ENCODE measurements at places on chromosomes 1 and 21. TPM values are rescaled to one million over a fixed set of nuclear protein-coding genes. Genes with fewer than 3 reads are reported as not detected.

Gene LIN28A
- not detected for total RNA-seq

Gene PGLYRP4
- not detected for total RNA-seq

Gene FTCD
- total RNA-seq: not detected

GRCh38 chr21:44918581-44919033 lies 2.1 kb downstream of the ITGB2 start:
- DNase-seq: no peak

GRCh38 chr1:15835205-15835740 lies 12.2 kb upstream of the SPEN start:
- no peak for DNase-seq

DNA sequence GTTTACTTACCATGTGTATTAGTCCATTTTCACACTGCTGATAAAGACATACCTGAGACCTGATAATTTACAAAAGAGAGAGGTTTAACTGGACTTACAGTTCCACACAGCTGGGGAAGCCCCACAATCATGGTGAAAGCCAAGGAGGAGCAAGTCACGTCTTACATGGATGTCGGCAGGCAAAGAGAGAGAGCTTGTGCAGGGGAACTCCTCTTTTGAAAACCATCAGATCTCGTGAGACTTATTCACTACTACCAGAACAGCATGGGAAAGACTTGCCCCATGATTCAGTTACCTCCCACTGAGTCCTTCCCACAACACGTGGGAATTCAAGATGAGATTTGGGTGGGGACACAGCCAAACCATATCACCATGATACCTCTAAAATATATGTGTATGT lies 39.3 kb upstream of the ERRFI1 start:
- DNase-seq: no peak

- DNase-seq: no peak
These were observed 142.9 kb upstream of the DUSP10 start for GRCh38 chr1:221884821-221885220.

DNA sequence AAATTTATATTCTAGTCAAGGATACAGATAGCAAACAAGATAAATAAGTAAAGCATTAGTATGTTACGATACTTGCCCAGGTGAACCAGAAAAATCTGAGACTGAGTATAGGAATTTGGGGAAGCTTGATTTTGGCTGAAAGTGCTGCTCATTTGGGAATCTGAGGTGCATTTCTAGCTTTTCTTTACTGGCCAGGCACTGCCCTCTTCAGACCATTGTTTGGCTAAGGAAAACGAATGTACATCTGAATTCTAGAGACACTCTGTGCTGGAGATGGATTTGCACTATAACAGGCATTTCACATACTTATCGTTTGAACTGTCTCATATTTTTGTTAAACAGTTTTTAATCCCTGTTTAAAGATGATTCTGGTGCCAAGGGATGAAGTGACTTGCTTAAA lies 23.4 kb downstream of the ARID1A start:
- no peak for DNase-seq

DNA sequence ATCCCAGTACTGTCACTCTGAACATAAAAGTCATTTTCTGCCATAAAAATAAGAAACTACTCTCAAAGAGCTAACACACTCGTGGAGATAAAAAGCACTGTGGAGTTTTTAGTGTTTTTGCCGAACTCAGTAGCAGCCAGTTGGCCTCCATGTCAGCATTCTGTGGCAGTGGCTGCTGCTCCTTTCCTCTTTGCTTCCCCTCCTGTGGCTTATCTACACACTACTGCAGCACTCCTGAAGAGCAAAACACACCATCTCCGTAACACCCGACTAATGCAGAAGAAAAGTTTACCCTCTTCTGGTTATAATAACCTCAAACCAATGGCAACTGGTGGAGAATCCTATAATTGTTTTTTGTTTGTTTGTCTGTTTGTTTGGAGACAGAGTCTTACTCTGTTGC lies 44.9 kb downstream of the RAB3GAP2 start:
- DNase-seq: no peak

GRCh38 chr1:58861506-58861905 lies 77.7 kb upstream of the JUN start:
- no peak for DNase-seq

DNA sequence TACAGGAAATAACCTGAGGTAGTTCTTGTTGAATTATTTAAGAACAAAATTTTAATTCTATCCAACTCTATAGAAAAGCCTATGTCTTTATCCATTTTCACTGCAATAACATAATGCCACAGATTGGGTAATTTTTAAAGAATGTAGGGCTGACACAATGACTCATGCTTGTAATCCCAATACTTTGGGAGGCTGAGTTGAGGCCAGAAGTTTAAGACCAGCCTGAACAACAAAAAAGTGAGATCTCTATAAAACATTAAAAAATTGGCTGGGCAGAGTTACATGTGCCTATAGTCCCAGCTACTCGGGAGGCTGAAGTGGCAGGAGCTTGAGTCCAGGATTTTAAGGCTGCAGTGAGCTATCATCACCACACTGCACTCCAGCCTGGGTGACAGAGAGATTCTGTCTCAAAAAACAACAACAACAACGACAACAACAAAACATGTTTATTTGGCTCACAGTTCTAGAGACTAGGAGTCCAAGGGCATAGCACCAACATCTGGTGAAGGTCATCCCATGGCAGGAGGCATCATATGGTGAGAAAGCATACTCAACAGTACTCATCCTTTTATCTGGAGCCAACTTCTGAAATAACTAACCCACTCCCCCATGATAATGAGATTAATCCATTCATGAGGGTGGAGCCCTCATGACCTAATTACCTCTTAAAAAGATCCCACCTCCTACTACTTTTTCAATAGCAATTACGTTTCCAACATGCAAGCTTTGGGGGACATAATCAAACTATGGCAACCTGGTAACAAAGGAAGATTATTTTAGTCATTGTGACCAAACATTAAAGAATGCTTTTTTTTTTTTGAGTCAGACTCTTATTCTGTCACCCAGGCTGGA lies 59.6 kb downstream of the ABL2 start:
- DNase-seq: no peak

DNA sequence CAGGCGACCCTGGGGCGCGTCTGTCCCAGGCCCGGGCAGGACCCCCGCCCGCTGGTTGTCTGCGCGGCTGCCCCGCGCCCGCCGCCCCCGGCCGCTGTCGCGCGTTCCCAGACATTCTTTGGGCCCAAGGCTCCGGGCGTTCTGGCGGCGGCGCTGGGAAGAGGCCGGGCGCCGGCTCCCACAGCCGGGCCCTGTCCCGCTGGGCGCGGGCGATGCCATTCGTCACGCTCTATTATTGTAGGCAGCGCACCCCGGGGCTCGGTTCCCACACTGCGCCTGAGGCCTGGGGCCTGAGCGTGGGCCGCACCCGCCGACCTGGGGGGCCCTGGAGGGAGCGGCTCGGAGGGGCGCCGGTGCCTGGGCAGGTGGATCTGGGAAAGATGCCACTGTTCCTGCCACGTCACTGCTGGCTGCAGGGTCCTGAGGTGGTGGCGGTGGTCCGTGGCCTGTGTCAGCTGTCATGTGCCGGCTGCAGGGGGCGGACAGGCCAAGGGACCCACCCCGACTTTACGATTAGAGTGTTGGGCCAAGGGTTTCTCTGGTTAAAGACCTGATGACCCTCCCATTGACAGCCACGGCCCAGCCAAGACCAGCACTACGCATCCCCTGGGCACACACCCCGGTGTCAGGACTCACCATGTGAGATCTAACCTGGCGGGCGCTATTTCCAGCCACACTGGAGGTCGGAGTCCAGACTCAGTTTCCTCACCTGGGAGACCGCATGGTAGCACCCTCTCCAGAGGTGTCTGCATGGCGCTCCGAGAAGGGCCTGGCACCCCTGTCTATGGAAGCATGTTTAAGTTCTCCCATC lies 55.1 kb upstream of the ADARB1 start:
- DNase-seq: no peak

- DNase-seq: no peak
These were observed 173.0 kb upstream of the LMO4 start for GRCh38 chr1:87155648-87156047.

DNA sequence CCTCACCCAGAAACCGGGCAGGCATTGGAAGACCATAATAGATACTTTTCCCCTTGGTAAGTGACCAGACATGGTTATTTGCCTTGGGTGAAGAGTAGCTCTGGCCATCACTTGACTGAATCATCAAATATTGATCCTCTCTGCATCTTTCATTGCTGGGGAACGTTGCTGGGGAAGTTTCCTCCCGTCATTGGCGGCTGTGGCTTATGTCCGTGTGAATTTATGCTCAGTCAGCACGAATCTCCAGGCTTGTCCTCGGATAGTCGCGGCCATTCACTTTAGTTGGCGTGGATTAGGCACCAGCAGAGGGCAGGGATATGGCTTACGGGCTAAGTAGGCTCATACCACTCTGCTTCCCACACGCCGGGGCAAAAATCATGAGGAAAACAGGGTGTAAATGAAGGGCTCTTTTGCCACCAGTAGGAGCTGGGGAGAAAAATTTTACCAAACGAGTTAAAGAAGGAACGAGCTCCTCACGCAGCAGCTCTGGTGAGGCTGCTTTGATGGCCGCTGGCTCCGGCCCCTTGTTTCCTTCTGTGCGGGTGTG lies 473.4 kb downstream of the CAMTA1 start:
- no peak for DNase-seq

DNA sequence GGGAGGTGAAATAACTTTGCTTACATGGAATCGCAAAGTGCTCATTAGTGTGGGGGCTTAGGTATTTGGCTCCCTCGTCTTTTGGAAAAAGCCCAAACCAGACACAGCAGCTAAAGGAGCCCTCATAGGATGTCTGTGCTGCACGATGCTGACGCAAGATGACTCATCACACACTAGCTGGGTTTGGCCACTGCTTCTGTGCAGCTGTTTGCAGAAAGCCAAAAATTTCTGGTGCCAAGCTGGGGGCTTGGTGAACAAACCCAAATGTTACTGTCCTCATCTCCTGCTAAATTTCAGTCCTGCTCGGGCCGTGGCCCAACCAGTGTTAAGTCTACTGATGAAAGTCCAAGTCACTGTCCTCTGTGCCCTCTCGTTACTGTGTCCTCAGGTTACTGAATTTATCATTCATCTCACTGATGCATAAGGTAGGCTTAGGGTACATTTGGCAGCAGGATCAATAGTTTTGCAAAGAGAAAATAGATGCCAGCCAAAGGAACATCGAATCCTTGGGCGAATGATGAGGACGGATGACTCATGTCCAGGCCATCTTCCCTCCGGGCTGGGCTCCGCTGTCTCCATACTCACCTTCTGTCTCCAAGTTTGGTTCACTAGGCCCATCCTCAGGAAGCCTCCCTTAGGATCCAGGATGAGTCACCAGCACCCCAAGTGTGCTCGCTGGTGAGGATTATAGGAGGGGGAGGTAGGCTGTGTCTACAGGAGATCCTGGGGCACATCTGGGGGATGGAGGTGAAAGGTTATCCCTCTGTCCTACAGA lies 177.7 kb downstream of the ADSS2 start:
- no peak for DNase-seq
